ENCODE measurements at places on chromosomes 5 and 9. TPM values are rescaled to one million over a fixed set of nuclear protein-coding genes. Genes with fewer than 3 reads are reported as not detected.

DNA sequence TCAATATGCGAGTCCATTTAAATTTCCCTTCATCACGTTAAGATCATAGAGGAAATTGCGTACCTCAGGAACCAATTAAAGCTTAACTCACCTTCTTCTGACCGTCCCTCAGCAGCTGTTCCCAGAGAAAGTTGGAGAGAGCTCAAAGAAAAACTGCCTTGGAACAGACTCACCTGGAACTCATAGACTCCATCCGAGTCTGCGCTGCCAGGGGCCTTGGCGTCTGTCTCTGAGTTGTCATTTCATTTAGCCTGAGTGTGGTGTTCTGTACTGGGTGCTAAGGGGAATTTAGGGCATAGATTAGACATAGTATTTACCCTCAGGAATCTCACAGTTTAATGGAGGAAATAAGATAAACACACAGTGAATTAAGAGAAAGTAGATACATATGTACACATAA lies 892.7 kb downstream of the TLE1 start:
- no peak for DNase-seq

DNA sequence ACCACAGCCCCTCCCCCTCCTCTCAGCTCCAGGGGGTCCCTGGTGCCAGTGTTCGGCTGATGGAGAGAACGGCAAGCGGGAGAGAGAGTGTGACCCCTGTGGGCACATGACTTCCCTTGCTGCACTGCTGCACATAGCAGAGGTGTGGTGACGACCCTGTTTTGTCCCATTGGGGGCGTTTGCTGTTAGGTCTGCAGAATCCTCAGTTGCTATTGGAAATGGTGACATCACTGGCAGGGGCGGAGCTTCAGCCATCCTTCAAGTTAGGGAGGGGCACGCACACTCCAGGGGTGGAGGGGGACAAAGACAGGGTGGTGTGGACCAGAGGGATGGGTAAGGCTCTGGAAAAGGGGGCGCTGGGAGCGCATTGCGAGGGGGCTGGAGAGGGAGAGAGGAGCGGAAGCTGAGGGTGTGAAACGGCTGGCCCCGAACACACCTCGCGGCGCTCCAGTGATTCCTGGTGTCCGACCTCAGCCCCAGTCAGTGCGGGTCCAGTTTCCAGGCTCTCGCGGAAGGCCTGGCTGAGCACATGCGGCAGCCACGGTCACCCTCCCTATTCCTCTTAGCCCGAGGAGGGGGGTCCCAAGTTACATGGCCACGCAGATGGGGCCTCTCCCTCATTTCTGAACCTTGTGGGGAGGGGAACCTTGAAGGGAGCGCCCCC lies 764 bp upstream of the GRIN1 start:
- DNase-seq, result peak; percentile 74

- DNase-seq, result no peak
Measured at GRCh38 chr5:150136305-150137167, 19.1 kb downstream of the PDGFRB start.

DNA sequence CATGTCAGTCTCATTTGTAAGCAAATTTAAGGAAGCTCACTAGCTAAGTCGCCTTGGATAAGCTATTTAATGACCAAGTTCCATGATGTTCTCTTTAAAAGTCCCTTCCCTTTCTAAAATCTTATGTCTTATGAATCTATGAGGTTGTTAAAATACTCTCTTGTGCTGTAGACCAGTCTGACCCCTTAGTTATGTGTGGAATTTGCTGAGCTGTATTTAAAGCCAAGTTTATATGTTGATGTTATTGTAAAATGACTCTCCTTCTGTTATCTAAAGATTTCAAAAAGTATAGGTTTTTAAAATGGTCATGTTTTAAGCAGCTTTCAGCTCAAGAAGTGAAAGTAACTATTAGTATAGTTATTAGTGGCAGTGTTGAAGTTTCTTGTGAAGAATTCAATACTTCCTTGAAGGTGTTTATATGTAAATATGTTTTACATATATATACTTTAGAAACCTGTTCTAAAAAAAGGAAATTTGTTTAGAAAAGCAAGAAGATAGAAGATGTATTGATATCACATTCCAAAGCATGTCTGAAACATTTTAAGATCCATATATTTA lies 92.2 kb downstream of the CDC42SE2 start:
- DNase-seq, result no peak

GABBR2 gene
- total RNA-seq, result 0.94 TPM

GRCh38 chr5:38709678-38710306 lies 136.0 kb upstream of the OSMR start:
- no peak for DNase-seq

DNA sequence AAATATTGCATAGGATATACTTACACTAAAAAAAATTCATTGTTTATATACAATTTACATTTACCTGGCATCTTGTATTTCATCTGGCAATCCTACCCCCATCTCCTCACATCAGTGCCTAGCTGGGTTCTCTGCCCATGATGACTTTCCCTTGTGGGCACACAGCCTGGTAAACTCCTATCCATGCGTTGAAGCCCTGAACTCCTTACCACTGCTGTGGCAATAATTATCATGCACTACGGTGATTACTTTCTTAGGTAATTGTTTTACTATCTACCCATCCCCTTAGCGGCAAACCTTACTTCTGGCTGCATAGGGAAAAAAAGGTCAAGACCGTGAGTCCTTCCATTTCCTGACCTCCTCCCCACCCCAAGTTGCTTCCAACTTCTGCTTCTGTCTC lies 63.6 kb upstream of the DAB2IP start:
- no peak for DNase-seq

GRCh38 chr5:157384971-157385709 lies 74.9 kb upstream of the NIPAL4 start:
- no peak for DNase-seq

GRCh38 chr9:38671748-38672147 lies 48.2 kb downstream of the FAM240B start:
- DNase-seq, result no peak

ZSWIM6 gene
- 11.5 TPM for total RNA-seq

DNA sequence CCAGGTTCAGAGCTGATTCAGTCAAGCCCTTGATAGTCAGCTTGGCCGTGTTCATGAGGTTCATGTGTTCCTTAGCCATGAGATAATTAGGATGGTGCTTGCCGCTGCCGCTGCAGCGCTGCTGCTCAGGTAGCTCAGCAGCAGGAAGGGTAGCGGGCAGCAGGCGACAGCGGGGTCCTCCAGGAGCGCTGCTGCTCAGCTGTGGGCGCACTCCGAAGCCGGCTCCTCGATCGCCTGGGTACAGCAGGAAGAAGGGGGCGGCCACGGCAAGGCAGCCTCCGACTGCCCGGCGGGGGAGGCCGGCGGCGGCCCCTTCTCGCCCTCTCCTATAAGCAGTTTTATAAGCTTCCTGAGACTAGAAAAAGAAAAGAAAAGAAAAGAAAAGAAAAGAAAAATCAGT lies 1253.6 kb downstream of the EFNA5 start:
- no peak for DNase-seq

GRCh38 chr9:133112663-133113026 lies 8.4 kb downstream of the RALGDS start:
- DNase-seq, result no peak

WWC1 gene
- 28.2 TPM for total RNA-seq

DNA sequence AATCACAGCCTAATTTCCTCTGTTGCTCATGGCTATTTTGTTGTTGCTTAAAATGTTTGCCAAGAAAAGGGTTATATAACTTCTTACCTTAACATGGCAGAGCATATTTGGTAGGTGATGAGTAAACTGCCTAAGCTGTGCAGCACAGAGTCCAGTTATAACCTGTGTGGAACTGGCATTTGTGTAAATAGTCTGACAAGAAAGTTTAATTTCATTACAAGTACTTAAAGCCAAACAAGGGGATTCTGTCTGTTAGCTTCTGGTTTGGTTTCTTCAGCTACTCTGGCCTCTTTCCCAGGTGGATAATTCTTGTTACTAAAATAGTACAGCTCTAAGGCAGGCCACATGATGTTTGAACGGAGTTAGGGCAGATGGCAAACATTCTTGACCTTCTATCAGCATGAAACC lies 72.2 kb downstream of the PTCD2 start:
- DNase-seq, result no peak

Measured in H9 (cell line).